Transverse colon (tissue), 4 donors: ENCODE measurements at places on chromosomes 5 and 9. TPM values are rescaled to one million over a fixed set of nuclear protein-coding genes. Genes with fewer than 3 reads are reported as not detected.

DNA sequence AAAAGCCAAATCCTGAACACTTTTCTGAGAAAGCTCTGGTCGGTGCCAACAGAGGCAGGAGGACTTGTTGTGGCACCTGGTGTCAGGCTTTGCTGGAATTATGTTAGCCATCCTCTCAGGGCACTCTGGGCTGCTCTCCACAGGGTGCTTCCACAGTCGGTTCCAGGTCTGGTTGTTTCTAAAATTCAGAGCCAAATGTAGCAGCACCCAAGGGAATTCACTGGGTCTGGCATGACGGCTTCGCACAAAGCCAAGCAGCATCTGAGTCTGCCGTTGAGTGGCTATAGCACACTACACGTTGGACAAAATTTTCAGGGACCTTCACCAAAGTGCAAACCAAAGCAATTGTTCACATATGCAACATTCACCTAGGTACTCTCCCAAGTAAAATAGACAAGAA is 110.2 kb downstream of the PJA2 start:
- DNase-seq, result no peak

GRCh38 chr5:73186976-73187375 is 14.0 kb downstream of the TMEM174 start:
- DNase-seq, result no peak

- no peak for DNase-seq
Measured at GRCh38 chr5:146906803-146907202, 28.2 kb upstream of the PPP2R2B start.

DNA sequence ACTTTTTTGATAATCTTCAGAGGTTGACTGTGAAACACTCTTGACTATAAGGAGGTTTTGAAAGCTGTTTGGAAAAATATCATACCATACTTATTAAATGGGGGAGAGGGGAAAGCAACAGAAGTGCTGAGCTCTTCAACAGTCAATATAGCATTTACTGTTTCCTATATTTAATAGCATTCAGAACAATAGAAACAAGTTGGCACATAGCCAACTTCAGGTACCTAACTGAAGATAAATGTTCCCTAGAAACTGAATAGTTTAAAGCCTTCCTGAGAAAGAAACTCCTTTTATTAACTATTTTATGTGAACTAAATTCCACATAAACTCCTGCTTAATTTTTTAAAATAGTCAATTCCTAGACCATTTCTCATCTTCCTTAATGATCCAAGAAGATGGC is 26.3 kb downstream of the SLC31A1 start:
- DNase-seq, result no peak

DNA sequence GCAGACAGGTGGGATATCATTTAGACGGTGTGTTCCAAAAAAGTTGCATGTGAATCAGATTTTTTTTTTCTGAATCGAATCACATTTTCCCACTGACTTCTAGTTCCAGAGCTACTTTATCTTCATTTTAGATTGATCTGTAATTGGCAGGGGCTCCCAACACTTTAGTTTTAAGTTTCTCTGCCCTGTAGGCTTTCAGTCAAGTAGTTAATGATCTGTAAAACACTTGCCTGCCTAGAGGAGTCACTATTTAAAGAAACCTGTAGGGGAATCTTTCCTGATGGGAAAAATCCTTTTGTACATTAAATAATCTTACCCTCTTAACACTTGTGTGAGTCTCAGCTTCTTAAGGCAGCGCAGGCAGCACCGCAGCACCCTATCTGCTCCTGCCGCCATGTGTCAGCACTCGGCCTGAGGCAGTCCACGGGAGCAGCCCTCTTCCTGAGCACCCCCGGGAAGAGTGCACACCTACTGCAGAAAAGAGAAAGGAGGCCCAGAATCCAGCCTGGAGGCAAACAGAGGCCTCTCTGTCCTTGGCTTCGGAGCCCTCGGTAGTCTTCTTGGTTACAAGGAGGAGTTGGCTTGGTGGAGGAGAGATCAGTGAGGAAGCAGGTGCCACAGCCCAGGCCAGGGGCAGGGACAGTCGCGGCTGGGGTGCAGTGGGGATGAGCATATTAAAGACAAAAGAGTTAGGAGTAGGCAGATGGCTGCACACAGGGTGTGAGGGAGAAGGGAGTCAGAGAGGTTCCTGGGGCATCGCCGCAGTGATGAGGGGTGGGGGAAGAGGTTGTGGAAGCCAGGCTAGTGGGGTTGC is 209.3 kb downstream of the GAPVD1 start:
- no peak for DNase-seq

GRCh38 chr5:156036640-156037039 is 290.3 kb upstream of the SGCD start:
- no peak for DNase-seq

DNA sequence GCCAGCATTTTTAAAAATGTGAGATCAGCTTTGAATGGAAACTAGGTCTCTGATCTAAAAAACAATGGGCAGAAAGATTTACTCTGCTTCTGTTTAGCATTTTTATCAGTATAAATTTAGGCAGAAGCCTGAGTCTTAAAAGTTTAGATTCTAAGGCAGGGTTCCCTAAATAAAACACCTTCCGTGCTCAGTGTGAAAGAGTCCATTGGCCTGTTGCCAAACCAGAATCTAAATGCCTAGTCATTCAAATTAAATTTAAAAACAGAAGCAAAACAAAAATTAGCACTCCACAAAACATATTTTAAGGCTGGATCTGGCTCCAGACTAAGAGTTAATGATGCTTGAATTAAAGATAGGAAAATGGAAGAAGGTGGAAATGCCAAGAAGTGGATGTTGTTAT is 4.5 kb downstream of the TYRP1 start:
- no peak for DNase-seq

DNA sequence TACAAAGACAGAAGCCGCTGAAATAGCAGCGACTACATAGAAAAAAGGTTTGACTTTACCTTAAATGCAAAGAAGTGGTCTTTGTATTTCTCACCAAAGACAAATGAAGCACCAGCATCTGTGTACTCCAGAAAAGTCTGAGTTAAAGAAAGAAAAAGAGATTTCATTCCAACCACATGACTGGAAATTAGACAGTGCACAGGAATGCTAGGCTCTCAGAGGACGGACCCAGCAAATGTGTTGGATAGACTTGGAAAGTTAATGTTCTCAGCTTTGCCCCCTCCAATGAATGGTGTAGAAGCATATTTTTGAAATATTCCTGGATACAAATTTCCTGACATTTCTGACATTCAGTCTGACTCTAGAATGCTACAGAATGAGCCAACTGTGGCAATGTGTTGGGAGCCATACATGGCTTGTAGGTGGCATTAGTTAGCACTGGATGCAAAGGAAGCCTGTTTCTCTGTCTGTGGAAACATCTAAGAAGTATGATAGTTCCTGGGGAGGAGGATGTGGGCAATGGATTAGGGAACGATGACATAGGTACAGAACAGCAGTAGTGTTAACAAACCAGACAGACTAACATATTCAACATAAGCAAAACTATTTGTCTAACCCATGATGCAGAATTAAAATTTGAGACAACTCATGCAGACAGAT is 43.3 kb downstream of the SLC28A3 start:
- no peak for DNase-seq

GRCh38 chr5:166329149-166329800 is 1962.2 kb upstream of the WWC1 start:
- no peak for DNase-seq

DNA sequence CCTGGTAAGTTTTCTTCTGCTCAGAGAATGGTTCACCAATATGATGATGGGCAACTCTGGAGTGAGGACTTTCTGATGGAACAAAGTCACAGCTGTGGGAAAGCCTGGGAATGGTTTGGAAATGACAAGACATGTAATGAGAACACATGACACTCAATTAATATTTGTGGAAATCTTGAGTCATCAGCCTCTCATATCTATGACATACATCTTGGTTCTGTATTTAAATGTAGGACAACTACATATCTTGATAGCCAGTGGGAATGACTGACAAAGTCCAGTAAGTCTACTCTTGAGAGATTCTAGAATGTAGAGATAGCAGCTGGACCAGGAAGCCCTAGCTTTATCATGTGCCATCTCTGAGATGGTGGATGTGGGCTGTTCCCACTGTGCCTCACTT is 85.5 kb downstream of the PALM2AKAP2 start:
- DNase-seq, result no peak

DNA sequence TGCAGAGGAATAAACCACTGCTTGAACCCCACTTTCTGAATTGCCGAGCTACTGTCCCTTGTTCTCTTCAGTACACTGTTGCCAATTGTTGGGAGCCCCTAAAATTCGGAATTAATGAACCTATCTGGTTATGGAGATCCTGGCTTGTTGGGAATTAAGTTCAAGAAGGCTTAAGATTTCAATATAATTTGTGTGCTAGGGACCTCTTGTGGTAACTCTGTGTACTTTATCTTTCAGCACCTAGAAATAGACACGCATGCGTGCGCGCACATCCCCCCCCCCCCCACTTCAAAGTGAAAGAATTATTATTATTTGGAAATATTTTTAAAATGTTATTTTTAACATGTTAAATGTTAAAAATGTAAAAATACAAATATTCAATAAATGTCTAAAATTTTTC is 53.3 kb upstream of the FAM169A start:
- DNase-seq, result no peak

GRCh38 chr5:9781890-9782289 is 151.7 kb upstream of the TAS2R1 start:
- DNase-seq, result no peak

- DNase-seq, result no peak
Measured at GRCh38 chr9:114989600-114990410, 59.4 kb upstream of the TNFSF8 start.

DNA sequence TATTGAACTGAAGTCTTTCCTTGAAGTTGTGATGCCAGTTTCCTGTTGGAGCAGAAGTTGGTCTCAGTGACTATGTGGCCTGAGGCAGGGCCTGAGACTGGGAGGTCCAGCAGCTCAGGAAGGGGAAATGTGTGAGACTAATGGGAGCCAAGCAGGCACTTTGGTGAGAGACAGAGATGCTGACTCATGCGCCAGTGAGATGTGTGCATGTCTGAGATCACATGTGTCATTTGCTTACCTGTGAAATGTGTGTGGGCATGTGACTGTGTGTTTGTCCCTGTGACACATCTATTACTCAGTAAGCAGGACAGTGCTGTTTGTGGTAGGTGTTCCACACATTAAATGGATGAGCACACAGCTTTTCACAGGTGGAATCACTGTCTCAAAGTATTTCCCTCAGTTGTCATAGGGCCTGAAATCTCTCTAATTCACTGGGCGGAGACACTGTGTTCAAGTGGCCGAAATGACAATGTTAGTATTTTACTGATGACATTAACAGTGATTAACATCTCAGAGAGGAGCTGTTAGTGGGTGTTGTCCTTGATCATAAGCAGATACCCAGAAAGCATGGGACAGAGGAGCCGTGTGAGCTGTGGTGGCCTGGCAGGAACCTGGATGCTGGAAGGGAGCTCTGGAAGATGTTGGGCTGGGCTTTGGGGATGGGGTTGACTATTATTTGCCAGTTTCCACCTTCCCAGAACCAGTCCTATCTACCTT is 7.4 kb downstream of the NPR2 start:
- DNase-seq, result no peak

- peak; percentile 16 for DNase-seq
Measured at GRCh38 chr5:146878476-146879172, at the start of gene PPP2R2B. TSS of gene PPP2R2B (minus strand) at chr5:146878757.

DNA sequence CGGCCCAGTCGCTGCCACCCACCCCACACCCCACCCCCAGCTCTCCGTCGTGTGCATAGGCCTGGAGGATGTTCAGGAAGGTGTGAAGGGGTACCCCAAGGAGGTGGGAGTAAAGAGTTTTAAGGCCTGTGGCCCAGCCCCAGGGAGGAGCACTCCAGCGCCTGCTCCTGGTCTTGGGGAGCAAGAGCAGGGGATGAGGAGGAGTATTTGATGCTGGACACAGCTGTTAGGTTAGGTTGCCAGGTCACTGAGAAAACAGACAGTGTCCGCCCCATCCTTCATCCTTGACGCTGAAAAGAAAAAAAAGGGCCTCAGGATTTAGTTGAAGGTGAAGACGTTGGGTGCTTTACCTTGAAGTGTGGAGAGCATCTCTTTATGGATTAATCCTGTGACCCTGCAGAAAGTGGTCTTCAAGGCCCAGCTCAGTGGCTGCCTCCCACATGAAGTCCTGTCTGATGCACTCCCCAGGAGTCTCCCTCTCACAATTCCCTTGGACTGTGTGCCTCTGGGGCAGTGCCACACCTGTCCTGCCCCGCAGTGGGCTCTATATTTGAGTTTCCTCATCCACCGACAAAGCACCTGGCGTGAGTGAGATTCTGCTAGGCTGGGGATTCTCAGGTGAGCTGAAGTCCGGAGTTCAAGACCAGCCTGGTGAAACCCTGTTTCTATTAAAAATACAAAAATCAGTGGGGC is 101.8 kb downstream of the SPRY4 start:
- no peak for DNase-seq

GRCh38 chr9:131668057-131668438 is 71.8 kb downstream of the RAPGEF1 start:
- DNase-seq, result no peak

- DNase-seq, result no peak
Measured at GRCh38 chr9:122580360-122580759, 2.8 kb downstream of the OR1L8 start.

- no peak for DNase-seq
Measured at GRCh38 chr5:170986598-170986997, 124.8 kb downstream of the RANBP17 start.

DNA sequence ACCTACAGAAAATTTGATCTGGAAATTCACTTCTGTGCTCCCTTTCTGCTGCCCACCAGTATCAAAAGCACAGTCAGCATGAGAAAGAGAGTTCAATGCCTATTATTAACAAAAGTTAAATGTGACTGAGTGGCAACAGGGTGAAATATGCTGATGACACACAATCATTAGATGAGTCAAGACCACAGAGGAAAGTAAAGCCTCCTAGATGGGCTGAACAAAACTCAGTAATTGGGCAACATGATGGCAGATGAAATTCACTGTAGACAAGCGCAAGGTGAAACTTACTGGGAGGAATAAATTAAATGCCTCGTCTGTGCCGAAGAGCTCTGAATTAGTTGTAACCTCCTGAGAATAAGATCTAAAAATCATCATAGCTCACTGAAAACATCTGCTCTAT is 752.8 kb downstream of the IRX1 start:
- no peak for DNase-seq

CDKN2B-AS1 gene
- total RNA-seq, result 46.0 TPM

FBP2 gene
- total RNA-seq, result not detected

ITK gene
- 0.40 TPM for total RNA-seq

NIPAL4 gene
- total RNA-seq, result not detected

ZNF79 gene
- 11.1 TPM for total RNA-seq

TMEM167A gene
- 23.2 TPM for total RNA-seq

CHD1 gene
- 95.7 TPM for total RNA-seq

GMCL2 gene
- total RNA-seq, result not detected

PHYHD1 gene
- 6.3 TPM for total RNA-seq

TXNDC8 gene
- total RNA-seq, result not detected

TGFBR1 gene
- total RNA-seq, result 17.6 TPM
